ENCODE measurements at places on chromosomes 13 and 19.

DNA sequence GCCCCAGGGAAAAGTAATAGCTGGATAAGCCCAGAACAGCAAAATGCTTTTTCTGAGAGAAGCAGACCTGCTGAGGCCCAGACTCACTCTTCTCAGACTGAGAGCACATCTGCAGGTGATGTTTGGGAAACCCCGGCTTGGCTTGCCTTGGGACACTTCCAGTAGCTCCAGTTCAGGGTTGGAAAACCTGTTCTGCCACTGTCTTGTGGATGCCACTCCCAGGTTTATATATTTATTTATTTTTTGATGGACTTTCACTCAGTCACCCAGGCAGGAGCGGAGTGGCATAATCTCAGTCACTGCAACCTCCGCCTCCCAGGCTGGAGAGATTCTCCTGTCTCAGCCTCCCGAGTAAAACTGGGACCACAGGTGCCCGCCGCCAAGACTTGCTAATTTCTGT is 8.0 kb upstream of the SMARCA4 start:
- DNase-seq = no peak

GRCh38 chr13:45325806-45326205 is 15.2 kb downstream of the TPT1 start:
- DNase-seq = no peak

DNA sequence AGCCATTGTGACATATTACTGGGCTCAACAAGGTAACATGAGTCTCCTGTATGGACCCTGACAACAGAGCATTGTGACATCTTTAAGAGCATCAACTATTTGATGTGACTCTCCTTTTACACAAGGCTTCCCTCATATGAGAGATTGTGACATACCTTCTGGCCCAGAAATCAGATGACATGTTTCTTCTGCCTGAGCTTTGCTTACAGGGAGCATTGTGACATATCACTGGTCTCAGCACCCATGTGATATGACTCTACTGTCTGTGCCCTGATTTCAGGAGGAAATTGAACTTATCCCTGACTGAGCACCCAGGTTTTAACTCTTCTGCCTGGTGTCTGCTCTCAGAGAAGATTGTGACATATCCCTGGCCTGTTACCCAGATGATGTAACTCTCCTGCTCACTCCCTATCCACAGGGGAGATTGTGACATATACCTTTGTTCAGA is 15.9 kb upstream of the ZNF681 start:
- DNase-seq = no peak

GRCh38 chr13:31908696-31909411 is 122.7 kb upstream of the FRY start:
- DNase-seq = no peak

DNA sequence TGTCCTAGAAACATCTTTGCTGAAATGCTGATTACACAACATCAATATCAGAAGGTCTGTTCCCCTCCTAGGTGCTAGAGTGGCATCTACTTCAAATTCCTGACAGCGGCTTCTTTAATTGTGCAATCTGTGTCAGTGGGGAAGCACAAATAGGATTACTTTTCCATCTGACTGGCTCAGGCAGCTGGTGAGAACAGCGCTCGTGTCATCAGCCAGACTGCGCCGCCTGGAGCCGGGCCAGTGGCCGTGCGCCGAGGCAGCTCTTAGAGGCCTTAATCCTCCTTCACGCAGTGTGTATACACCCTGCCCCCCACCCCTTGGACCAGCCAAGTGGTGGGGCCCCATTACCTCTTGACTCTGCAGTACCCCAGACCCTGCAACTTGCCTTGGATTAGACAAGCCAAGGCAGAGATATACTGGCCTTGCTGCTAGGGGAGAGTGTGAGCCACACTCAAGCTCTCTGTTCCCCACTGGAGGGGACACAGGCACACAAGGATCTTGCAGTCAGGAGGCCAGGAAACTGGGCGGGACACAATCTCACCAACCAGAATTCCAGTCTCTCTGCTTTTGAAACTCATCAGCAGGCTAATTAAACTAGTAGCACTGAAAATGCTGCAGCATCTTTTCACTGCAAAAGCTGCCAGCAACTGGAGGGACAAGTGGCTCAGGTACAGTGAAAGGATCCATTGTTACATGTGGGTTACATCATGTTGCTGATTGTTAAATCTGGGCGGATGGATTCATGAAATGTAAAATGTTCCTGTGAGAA is 48.9 kb upstream of the EPHX3 start:
- DNase-seq = peak; percentile 82

GRCh38 chr19:35336166-35336955 is 7.4 kb downstream of the CD22 start:
- DNase-seq = no peak

GRCh38 chr19:51820011-51820410 is 25.1 kb downstream of the FPR3 start:
- no peak for DNase-seq

DNA sequence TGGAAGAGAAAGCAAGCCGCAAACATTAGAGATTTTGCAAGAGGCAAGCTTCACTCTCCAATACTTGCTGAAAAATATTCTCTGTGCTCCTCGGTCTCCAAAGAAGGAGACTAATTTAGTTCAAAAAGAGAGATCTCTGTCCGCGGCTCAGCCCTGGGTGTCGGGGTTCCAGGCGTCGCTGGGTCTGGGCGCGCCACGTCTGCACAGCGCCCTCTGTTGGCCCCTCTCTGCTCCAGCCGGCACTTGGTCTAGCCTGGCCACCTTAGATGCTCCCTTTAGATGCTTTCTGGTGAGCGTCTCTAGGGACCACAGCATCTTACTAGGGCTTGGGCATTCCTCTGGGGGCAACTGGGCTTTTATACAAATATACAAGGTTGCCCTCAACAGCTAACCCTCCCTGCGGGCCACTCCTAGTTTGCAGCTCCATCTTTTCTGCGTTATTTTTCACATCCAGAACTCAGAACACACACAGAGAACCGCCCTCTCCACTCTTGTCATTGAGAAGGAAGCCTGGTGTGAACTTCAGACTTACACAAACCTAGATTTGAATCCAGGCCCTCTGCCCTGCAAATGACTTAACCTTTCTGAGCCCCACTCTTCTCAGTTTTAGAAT is 78.3 kb downstream of the CYSLTR2 start:
- DNase-seq = no peak

DNA sequence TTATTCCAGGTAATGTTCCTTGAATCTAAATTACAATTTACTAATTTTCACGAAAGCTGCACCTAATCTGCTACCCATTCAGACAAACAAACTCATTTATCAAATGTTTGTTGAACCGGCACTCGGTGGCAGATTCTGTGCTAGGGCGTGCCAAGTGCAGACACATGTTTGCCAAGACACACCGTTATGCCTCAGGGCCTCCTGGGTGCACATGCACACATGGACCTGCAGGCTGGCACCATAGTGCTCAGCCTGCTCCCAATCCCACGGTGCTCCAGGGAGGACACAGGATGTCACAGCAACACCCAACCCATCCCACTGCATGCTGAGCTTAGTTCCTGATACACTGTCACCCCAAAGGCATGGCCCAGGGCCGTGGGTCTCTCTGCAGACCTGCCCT is 7.7 kb downstream of the SCGB2B2 start:
- DNase-seq = no peak

GRCh38 chr13:41651413-41652058 is 194.2 kb downstream of the RGCC start:
- DNase-seq = no peak

All from NCI-H1092 treated with DMSO at 0.1 percent for 48 hours (cell line).